Stimulated activated CD4-positive, alpha-beta T cell treated with anti-CD3 and anti-CD28 coated beads, Interleukin-15, amount 100 ng/mL, for 1 hour (primary cell): ENCODE measurements at places on chromosomes 4 and X.

GRCh38 chr4:110020646-110021443 lies 108.2 kb downstream of the EGF start:
- no peak for DNase-seq

- no peak for DNase-seq
These were observed 2.0 kb downstream of the PCDH19 start for GRCh38 chrX:100407784-100408712.

- DNase-seq, result no peak
These were observed 90.7 kb upstream of the BRS3 start for GRCh38 chrX:136397001-136397400.

GRCh38 chrX:40721489-40722106 lies 13.7 kb downstream of the MED14 start:
- DNase-seq, result no peak

DNA sequence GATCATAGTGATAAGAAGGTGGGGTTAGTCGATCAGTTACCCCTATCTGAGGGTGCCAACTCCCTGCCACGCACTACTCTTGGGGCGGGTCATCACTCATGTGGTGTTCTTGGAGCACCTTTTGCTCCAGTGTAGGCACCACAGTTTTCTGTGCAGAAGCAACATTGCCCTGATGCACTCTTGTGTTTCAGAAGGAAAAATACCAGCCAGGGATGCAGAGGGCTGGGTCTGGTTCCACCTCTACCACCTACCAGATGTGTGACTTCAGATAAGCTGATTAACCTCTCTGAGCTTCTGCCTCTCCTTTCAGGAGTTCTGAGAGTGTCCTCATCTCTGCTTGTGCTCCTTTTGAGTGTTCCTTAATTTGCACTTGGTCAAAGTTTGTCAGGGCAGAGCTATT lies 29.9 kb upstream of the PROM1 start:
- DNase-seq, result no peak

DNA sequence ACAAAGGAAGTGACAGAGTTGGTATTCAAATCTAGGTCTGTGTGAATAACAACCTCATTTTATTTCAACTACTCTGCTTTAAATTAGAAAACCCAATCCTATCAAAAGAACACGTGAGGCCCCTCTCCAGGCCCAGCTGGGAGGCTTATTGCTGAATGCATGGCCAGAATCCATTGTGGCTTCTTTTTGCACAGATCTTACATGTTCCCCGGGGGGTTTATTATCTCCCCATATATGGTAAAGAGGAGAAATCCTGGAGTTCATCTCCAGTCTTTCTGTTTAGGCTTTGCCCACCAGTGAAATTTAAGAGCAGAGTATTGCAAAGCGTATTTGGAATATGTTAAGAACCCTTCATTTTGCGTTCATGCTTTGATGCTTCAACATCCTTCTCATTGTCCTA lies 655.6 kb downstream of the IL1RAPL1 start:
- no peak for DNase-seq

DNA sequence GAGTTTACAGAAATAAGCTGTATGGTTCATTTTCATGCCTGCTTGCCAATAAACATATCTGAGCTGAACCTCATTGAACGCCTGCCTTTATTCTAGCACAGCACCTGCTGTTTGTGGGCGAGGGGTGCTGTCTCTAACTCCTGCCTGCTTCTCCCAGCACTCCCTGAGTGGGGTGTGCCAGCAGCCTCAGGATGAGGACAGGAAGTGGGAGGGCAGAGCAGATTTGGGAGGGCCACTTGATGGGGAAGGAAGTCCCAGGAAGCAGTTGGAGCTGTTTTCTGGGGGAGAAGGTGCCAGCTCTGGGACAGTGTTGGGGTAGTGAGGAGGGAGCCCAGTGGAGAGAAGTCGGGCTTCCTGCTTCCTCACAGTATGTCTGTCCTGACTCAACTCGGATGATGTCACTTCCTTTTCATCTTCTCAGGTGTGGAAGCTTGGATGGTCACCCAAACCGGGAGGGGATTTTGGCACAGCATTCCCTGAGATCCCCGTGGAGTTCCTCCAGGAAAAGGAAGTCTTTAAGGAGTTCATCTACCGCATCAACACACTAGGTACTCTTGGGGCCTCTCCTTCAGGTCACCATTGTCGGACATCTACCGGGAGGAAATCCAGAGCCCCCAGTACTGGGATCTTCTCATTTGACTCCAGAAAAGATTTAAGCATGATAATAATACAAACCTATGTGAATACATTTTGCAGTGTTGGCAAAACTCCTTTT lies 29.0 kb upstream of the MSANTD1 start:
- no peak for DNase-seq

DNA sequence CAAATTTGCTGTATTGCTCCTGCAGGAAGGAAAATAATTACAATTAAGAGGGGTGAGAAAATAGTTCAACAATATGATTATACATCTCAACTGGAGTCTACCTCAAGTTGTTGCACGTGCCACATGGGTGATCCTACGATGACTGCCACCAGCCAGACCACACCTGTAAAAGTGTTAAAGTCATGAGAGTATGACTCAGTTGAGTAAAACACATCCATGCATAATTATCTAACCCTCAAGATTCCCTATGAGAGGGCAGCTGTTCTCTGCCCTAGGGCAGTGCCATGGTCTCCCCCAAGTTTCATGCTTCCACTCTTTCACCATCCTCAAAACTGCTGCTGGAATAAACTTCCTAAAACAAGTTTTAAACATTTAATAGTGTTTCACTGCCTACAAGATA lies 44.1 kb downstream of the QRFPR start:
- no peak for DNase-seq
